ENCODE measurements at places on chromosomes 4 and X.

- no peak for DNase-seq
Measured at GRCh38 chrX:30493348-30493747, 84.2 kb downstream of the TASL start.

- DNase-seq, result no peak
Measured at GRCh38 chrX:15500497-15500966, at the start of gene BMX. Gene BMX, plus strand, starts transcription at chrX:15500807. Its CDS starts 7,547 bp downstream, at chrX:15508354.

GRCh38 chrX:116417214-116417613 lies 19.2 kb upstream of the SLC6A14 start:
- DNase-seq, result no peak

GRCh38 chr4:38730493-38730829 lies 52.3 kb downstream of the TLR10 start:
- DNase-seq, result no peak

- DNase-seq, result no peak
Measured at GRCh38 chr4:186820391-186820891, 96.8 kb upstream of the FAT1 start.

- DNase-seq, result no peak
Measured at GRCh38 chr4:155077452-155078229, 130.8 kb upstream of the NPY2R start.

DNA sequence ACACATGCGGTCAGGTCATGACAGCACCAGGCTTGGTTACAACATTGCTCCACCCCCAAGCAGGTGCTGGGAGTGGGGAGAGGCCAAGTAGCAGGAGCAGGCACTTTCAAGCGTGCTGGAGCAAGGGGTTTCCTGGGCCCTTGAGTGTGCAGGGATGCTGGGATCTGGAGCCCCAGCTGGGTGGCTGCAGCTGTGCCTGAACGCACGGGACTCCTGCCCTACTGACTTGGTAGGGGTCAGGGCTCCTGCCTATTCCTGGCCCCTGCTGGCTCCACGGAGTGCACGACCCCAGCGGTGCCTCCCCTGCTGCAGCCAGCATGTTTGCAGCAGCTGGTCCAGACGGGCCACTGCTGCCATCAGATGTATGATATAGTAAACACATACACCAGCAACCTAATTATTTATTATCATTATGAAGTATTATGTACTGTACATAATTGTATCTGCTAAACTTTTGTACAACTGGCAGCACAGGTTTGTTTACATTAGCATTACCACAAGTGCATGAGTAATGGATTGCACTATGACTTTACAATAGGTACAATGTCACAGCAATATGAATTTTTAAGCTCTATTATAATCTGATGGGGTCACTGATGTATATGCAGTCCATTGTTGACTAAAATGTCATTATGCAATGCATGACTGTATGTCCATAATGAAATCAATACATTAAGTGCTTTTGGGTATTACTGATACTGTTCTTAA lies 620.6 kb downstream of the RAPGEF2 start:
- no peak for DNase-seq

Measured in C1 segment of cervical spinal cord (tissue), 14 donors.